Activated T-helper 17 cell treated with anti-CD3 and anti-CD28 coated beads, Interleukin-2, amount 50 U/mL, for 72 hours (primary cell): ENCODE measurements at places on chromosomes 2 and 18. TPM values are rescaled to one million over a fixed set of nuclear protein-coding genes. Genes with fewer than 3 reads are reported as not detected.

Gene TCF23
- total RNA-seq: not detected

Gene IL1R2
- total RNA-seq: 97.6 TPM

GRCh38 chr2:178008636-178009289, 63.8 kb downstream of the PDE11A start:
- no peak overlapping the region for H3K27ac ChIP-seq
- H3K4me3 ChIP-seq: no peak overlapping the region
- H3K36me3 ChIP-seq: no peaks in the 10 kb centered on the region
- no peaks in the 10 kb centered on the region for H3K27me3 ChIP-seq
- no peak for ATAC-seq
- H3K4me1 ChIP-seq: no peaks in the 10 kb centered on the region

DNA sequence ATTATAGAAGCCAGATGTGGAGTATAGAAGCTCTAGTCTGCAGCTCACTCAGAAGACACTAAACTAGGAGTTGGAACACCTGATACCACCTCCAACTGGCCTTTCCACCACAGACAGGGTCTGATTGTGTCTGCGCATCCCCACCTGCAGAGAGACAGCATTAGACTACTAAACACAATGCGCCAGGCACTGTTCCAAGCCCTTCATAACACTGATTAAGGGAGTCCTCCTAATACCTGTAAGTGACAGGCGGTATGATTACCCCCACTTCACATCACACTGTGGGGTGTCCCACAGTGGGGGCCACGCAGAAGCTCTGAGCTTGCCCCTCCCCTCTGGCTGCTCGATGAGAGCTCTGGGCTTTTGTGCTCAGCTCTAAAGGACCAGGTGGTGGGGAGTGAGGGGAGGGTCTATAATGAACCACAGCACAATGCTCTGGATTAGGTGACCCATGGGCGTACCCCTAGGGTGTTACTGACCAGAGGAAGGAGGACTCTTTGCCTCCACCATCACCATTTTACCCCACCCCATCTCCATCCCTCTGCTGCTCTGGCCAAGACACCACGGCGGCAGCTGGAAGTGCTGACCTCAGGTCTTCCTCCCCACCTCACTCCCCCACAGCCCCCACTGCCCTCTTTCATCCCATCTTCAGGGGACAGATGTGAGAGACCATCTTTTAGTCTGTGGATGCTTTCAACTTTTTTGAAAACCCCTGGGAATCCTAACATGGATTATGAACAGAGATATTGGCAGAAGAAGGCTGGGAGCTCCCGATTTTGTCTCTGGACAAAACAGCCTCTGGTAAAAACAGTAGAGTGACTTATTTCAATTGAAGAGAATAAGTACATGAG, 145.1 kb downstream of the GFPT1 start:
- peaks cover 29% of the 10 kb centered on the region for H3K27me3 ChIP-seq
- H3K4me3 ChIP-seq: no peak overlapping the region
- no peaks in the 10 kb centered on the region for H3K4me1 ChIP-seq
- H3K27ac ChIP-seq: no peak overlapping the region
